Stimulated activated CD8-positive, alpha-beta memory T cell treated with anti-CD3 and anti-CD28 coated beads, Interleukin-15, amount 100 ng/mL, for 4 hours (primary cell): ENCODE measurements at places on chromosomes 6 and 20.

DNA sequence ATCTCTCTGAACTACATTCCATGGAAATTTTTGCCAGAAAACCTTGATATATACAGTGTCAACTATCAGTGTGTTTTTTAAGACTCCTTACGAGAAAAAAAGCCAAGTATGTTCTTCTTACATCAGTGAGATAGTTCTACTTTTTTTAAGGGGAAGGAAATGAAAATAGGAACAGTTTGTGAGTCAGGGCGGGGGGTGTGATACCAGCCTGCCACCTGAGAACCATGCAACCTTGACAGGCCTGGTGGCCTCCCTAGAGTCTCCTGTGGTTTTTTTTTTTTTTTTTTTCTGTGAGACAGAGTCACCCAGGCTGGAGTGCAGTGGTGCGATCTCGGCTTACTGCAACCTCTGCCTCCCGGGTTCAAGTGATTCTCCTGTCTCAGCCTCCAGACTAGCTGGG, 96.3 kb upstream of the GCM1 start:
- DNase-seq: no peak

GRCh38 chr20:19456595-19457395, 244.4 kb downstream of the SLC24A3 start:
- no peak for DNase-seq

DNA sequence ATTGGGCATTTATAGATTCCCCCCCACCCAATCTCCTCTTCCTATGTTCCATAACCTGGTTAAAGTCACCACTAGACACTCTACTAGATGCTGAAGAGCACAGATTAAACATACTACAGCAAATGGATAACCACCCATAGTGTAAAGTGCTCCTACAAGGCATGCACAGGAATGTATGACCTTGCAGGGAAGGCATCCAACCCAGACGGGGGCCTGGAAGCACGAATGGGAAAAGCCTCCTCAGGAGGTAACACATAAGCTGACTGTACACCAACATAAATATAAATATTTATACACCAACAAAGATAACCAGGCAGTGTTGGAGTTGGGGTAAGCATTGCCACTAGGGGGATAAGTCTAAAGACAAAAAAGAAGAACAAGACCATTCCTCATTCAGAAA, 691.7 kb downstream of the GRIK2 start:
- no peak for DNase-seq

DNA sequence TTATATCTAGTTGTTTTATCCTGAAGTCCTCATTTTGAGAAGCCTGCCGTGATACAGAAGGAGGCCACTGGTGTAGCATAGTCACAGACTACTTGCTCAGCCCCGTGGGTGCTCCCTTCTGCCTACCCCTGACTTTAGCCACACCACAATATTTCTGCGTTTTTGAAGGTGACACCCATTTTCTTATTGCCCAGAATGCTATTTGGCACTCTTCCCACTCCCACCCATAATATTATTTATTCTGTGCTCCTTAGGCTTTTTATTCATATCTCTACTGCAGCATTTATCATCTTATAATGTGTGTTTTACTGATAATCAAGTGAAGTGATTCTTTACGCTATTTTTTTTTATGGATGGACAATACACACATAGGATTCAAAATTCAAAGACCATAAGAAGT, 107.3 kb downstream of the OR2B2 start:
- no peak for DNase-seq

DNA sequence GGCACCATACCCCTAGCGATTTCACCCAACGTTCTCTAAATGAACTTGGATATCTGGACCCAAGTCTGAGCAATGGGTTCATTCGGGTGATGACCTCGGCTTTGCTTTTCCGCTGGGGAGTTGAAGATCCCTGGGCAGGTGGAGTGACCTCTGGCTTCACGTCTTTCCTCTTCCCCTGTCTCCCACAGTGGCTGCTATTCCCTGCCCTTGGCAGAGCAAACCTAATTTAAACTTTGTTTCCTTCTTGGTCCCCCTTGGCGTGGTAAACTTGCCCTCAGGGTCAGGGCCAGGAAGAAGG, 7.8 kb upstream of the TFAP2A start:
- no peak for DNase-seq

DNA sequence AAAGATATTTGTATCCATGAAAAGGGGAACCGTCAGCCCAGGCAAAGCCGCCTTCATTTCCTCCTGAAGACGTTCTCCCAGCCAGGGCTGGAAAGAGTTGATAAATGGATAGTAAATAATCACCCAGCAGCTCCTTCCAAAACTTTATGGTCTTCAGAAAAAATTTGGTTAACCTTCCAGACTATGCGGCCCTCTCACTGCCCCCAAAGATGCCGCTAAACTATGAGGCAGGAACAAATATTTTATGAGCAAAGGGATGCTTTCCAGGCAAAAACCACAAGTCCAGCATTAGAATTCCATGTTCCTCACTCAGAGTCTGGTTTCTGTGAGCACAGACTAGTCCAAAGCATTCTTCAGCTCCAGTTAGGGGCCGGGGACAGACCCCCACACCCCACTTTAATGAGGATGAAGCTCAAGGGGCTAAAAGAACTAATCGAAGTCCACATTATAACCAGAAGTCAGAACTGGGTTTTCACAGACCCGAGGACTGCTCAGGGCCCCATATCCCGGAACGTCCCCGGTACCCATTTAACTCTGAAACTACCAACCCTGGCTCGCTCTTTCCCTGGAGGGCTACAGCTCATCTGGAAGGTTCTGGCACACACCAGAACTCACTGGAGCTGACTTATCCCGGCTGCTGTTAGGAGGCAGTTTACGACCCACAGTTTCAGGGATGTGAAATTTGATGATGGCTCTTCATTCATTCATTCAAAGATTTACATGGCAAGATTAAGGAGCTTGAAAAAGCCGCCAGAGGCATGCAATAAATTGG, 29.4 kb downstream of the BMP7 start:
- no peak for DNase-seq

- DNase-seq: no peak
Measured at GRCh38 chr20:61753987-61754956, 311.4 kb downstream of the TAF4 start.

- DNase-seq: no peak
Measured at GRCh38 chr6:46246727-46247126, 75.9 kb upstream of the ENPP5 start.

GRCh38 chr6:155084431-155085123, 89.5 kb downstream of the TIAM2 start:
- no peak for DNase-seq

DNA sequence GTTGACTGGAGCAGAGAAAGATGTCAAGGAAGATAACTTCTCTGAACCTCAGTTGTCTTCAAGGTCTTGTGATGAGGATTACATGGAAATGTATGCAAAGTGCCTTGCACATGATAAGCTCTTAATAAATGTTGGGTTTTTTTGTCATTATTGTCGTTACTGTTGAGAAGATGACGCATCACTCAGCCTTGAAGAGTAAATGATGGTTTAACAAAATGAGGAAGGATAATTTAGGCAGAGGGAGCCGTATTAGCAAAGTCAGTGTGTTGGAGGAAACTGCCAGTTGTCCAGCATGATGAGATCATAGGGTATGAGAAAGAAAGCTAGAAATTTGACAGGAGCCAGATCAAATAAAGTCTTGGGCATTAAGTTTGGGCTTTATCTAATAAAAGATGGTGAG, 8.8 kb upstream of the SUPT3H start:
- no peak for DNase-seq

DNA sequence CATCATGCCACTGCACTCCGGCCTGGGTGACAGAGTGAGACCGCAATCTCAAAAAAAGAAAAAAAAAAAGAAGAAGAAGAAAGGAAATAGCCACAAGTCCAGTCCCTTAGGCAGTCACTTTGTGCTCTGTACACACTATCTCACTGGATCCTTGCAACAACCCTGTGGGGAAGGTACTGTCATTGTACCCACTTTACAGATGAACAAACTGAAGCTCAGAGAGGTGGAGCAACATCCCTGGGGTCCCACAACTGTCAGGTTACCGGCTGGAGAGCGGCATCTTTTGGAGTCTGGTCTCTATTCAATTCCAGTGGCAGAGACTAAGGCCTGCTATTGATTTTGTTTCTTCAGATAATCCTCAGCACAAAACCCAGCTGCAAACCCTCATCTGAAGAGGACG, 12.2 kb downstream of the BPIFA2 start:
- no peak for DNase-seq

DNA sequence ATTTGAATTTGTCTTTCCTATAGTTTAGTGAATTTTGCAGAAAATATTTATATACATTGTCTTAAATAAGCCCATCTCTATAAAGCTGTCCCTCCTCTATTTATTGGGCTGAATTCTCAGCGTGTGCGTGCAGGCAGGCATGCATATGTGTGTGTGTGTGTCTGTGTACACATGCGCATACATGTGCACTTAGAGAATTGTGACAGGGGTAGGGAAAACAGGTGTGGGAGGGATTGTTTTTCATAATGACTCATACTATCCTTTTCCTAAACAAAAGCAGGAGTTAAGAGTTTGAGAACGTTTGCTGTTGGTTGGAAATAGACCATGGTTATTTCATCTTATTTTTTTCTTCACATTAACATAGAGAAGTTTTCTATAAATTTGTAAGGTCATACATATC, 43.4 kb upstream of the FABP7 start:
- DNase-seq: no peak

DNA sequence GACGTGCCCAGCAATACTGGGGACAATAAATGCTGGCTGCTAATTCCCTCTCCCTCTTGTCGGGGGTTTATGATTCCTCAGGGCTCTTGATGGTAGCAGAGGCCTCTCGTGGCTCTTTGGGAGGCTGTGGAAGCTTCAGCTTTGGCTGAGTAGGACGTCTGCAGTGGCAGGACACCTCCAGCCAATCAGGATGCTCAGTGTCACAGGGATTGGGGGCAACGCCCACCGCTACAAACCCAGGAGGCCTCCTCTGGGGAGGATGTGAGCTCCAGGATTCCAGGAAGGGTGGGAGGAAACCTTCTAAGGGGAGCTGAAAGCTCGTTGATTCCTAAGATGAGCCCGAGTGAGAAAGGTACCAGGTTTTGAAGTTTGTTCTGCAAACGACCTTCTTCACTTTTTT, 19.4 kb downstream of the RSPO4 start:
- DNase-seq: no peak

- DNase-seq: no peak
Measured at GRCh38 chr6:33414592-33415271, 3.2 kb downstream of the CUTA start.

DNA sequence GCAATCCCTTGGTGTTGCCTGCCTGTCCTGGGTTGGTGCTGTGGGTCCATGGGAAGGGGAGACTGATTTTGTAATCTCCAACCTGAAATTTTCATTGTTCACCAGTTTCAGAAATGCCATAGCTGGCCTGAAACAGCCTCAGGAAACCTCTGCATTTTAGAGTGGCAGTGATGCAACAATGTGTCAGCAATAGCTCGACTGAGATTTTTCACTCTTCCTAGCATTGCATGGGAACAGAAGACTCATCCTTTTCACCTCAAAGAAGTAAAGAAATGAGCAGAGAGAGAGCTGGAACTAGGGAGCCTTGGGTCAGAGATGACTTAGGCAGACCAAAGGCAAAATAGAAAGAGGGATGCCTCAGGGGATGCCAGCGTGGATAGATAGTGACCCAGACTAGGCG, 23.7 kb upstream of the TMEM14A start:
- DNase-seq: no peak

DNA sequence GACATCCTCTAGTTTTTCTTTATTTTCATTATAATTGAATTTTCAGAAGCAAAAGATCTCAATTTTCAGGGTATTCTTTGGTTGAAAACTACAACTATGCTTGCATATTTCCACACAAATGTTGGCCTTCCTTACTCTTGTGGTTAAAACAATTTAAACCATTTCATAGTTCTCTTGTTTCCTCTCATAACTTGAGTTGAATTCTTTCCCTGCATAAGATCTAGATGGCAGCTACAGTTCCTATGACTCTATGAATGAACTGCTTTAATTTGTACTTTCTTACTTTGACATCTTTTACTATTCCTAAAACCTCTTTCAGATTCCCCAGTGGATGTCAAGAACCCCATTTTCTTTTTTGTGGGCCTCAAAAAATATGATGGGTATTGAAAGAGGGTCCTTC, 564.5 kb downstream of the NKAIN2 start:
- no peak for DNase-seq

- no peak for DNase-seq
Measured at GRCh38 chr20:32731882-32732266, 11.4 kb downstream of the COMMD7 start.

- no peak for DNase-seq
Measured at GRCh38 chr6:42294759-42295158, 77.1 kb upstream of the MRPS10 start.

- DNase-seq: no peak
Measured at GRCh38 chr6:159065759-159066329, 21.1 kb upstream of the TAGAP start.

DNA sequence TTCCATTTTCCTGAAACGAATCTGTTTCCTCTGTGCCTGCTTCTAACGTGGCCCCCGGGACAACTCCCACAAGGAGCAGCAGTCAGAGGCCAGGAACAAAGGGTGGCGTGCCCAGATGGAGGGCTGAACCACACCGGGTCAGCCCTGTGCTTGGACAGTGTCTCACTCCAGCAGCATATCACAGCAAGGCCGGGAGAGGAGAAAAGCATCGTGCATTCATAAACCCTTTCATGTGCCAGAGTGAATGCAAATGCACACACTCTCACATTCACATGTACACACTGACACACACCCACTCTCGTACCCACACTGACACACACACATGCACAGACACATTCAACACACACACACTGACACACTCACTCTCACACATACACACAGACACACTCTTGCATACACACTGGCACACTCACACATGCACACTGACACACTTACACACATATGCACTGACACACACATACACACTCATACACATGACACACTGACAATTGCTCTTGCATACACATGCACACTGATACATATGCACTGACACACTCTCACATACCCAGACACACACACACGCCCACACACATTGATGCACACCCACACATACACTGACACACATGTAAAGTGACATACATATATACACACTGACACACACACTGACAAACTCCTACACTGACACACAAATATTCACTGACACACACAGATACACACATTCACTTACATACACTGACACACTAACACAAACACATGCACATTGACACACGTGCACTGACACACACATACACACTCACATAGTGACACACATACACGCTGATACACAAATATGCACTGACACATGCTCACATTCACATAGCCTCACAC, 237.0 kb downstream of the LRFN2 start:
- no peak for DNase-seq

DNA sequence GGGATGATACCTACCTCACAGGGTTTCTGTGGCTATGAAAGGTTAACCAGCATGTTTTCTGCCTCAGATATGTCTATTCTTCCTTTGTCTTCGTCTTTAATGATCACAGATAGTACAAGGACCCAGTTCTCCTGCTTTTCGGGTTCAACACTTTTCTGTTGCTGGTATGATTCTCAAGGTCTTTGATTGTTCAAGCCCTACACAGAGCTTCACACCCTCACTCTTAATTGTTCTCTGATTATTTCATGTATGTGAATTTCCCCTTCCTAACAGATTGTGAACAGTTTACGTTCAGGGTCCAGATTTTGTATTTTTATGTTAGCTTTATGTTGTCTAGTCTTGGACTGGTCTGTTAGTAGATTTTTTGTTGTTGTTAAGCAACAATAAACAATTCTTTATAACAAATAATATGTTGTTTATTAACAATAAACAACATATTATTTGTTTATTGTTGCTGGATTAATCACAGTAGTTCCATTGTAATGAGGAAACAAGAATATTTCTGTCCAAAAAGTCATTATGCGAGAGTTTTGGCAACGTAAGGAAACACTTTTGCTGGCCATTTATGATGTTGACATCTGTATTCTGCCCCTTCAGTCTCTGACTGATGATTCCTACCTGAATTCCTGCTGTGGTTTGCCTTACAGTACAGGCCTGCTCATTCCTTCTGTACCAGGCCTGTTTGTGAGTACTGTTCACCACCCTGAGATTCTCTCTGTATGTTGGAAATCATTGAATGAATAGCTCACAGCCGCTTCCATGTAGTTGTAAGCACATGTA, 27.2 kb upstream of the TULP4 start:
- no peak for DNase-seq
